ENCODE measurements at places on chromosomes 6 and 20. TPM values are rescaled to one million over a fixed set of nuclear protein-coding genes. Genes with fewer than 3 reads are reported as not detected.

DNA sequence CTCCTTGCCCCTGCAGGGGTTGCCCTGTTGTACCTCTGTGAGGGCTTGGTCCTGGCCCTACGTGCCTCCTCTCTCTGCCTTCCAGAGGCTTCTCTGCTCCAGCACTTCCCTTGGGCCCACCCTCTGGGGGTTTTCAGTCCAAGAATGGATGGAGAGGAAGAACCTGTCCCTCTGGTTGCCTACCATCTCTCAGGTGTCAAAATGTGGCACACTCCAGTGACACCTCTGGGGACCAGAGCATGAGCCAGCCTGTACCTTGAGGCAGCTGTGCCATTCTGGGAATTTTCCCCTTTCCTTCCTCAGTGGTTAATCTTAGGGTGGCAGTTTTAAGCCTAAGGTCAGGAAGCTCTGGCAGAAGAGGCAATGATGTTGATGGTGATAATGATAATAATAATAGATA lies 115.2 kb upstream of the ARMC2 start:
- no peak for DNase-seq

GRCh38 chr6:123962508-123962907 lies 158.8 kb downstream of the NKAIN2 start:
- no peak for DNase-seq

DNA sequence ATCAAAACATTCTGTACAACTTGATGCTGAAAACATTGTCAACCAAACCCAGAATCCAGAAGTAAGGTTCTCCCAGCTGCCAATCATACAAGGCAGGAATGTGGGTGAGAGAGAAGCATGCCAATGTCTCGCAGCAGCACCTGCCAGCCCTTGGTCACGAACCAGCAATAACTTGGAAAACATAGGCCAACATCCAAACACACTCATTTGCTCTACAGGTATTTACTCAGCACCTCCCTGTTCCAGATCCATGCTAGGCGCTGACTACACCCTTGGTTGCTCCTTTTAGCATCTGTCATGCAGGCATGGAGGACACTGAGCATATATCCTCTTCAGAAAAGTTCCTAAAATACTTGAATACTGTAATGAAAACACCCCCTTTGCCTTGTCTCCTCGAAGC lies 63.6 kb downstream of the FAXC start:
- no peak for DNase-seq

DNA sequence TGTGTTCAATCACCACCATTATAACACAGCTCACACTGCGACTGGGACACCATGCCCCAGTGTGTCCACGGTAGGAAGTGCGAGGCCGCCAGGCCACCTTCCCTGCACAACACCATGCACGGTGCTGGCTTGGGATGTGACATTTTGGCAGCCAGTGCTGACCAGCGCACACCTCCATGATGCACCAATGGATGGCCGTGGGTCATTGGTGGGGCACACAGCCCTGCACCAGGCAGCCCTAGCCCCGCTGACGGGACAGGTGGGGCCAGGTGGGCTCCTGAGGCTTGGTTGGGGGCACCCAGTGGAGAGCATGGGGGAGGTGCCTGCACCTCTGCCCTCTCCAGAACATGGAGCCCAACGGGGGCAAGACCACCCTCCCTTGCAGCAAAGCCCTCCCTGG lies 18.2 kb upstream of the FRMD1 start:
- no peak for DNase-seq

- no peak for DNase-seq
Observed at GRCh38 chr6:69868961-69869360, 2.6 kb downstream of the COL19A1 start.

GRCh38 chr6:40912158-40912946 lies 126.7 kb downstream of the UNC5CL start:
- no peak for DNase-seq

SYCP2L gene
- 0.39 TPM for total RNA-seq

DNA sequence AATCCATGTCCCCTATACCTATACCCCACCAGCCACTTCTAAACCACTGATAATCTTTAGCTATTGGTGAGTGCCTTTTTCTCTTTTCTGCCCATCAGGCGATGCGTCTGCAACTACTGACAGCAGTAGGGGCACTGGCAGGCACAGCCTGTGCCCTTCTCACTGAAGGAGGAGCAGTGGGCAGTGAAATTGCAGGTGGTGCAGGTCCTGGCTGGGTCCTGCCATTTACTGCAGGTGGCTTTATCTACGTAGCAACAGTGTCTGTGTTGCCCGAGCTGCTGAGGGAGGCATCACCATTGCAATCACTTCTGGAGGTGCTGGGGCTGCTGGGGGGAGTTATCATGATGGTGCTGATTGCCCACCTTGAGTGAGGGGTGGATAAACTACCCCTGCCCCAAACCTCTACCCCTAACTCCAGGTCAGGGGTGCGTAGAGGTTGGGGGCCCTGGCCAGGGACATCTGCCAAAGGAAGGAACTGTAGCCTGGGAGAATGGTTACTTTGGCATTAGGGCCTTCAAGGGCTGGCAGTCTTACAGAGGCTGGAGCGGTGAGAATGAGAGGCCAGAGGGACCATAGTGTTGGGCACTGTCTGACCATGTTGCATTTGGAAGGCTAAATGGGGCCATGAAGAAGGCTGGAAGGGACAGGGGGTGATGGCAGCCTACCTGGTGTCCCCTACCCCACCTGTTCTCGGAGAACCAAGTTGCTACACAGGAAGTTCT lies 851 bp upstream of the HSD17B8 start:
- DNase-seq, result no peak

DNA sequence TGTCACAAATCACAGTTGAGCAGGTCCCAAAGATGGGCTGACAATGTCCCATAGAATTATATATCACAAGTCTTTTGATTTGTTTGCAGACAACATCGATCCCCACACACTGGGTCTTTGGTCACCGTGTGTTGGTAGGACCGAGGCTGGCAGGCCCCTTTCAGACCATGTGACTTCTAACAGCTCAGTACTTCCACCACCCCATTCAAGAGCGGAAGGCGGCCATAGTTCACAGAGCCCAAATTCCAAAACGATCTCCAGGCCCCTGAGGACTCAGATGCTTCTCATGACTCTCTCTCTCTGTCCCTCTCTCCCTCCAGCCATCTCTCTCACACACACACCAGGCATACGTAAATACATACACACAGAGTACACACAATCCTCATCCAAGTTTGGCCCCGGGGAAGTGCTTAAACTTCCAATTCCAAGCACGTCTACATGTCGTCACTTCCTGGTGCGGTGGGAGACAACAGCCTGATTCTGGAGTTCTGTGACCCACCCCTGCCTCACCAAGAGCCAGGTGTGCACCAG lies 155.9 kb upstream of the INSM1 start:
- no peak for DNase-seq

TSBP1 gene
- not detected for total RNA-seq

ACSS1 gene
- 5.5 TPM for total RNA-seq

GRCh38 chr20:1472556-1473245 lies 6.1 kb upstream of the NSFL1C start:
- DNase-seq, result no peak

GRCh38 chr20:46328200-46328882 lies 20.0 kb upstream of the CDH22 start:
- no peak for DNase-seq

CGA gene
- not detected for total RNA-seq

DNA sequence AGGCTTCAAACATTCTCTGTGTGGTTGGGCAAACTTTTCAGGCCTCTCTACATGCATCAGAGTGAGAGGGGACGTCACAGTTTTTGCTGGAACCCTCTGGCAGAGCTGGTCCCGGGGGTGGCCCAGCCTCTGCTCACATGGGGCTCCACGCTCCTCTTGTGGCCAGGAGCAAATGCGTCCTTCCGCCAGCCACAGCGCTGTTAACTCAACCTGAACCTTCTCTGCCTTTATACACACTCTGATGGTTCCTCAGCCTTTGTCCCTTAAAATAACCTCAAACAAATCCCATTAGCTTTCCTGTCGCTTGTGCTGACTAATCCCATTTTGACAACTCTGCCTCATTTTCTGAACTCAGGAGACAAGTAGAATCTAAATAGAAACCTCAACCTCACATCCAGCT lies 39.4 kb upstream of the TGM6 start:
- DNase-seq, result no peak

- no peak for DNase-seq
Observed at GRCh38 chr6:119273272-119274196, 76.0 kb downstream of the MAN1A1 start.

- DNase-seq, result no peak
Observed at GRCh38 chr6:71248306-71248765, 40.3 kb upstream of the OGFRL1 start.

DNA sequence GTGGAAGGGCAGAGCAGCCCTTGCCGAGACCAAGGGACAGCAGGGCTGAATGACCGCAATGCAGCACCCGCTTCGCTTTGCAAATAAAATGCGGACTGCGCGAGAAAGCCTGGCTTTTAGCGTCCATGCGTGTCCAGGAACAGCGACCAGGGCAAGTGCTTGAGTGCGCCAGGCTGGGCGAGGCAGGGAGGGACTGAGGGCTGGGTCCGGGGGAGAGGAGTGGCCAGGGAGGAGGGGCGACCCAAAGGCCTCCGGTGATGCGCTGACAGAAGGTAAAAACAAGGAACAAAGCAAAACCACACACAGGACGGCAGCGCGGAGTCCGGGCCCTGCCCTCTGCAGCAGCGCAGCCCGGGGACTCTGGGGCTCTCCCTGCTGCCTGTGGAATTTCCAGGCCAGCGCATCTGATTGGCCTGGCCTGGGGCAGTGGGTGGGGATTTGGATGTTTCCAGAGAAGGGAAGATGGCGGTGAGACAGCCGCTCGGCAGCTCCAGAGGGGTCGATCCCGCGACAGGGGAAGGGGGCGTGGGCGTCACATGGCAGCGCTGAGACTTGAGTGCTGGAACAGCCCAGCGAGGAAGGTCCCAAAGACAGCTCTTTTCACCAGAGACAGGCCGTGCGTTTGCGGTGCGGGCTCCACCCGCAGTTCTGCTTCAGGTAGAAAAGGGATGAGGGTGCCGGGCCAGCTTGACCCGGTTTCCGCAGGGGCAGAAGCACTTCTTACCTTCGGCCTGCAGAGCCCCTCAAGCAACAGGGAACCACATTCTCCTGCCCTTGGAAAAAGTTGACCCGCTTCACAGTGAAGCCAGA lies 51.8 kb downstream of the SSR1 start:
- DNase-seq, result peak; percentile 82

PBOV1 gene
- total RNA-seq, result not detected

CD109 gene
- 15.4 TPM for total RNA-seq

DNA sequence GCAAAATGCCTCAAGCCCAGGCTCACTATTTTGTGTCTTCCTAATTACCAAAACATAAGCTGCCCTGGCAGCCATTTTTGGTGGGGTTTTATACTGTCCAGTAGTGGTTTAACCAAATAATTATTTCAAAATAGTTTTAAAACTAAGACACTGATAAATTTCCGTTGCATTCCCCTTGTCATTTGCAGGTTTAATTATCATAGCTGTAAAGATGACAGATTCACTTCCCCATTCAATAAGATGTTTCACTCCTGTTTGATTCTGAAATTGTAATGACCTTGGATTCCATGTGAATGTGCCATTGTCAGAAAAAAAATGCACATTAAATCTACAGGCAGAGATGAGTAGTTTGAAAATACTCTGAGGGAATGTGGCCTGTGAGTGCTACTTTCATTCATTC lies 172.0 kb downstream of the COL9A1 start:
- DNase-seq, result no peak

TMC2 gene
- not detected for total RNA-seq

DNA sequence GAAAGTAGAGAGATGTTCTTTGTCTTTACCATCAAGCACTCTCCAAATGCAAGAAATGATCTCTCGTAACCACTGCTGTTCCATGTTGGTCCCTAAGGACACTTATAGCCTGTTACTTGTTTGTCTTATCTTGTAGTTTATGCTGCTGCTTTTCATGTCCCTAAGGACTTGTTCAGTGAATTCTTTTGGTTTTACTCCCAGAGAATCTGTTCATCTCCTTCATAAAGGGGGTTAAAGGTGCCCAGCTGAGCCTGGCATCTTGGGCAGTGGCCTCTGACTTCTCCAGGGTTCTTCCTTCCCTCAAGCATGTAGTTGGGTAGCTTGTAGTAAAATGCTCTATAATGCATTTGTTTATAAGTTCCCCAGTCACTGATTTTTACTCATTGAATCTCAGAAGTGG lies 864 bp upstream of the PKIG start:
- DNase-seq, result no peak

PAX1 gene
- total RNA-seq, result not detected

GRCh38 chr6:1622220-1622850 lies 12.6 kb downstream of the FOXC1 start:
- DNase-seq, result no peak

SAPCD1 gene
- total RNA-seq, result 21.3 TPM

DNA sequence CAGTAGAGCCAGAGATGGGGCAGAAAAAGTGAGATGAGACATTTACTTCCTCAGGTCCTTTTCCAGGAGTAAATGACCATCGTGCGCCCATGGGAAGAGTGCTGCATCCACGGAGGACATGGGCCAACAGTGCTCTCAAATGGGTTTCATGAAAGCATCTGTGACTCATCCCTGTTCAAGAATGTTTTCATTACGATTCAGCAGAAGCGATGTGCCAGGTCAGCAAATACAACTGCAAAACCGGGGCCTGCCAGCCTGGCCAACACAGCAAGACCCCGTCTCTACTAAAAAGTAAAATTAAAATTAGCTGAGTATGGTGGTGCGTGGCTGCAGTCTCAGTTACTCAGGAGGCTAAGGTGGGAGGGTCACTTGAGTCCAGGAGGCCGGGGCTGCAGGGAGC lies 125.1 kb downstream of the LY86 start:
- DNase-seq, result no peak

DNA sequence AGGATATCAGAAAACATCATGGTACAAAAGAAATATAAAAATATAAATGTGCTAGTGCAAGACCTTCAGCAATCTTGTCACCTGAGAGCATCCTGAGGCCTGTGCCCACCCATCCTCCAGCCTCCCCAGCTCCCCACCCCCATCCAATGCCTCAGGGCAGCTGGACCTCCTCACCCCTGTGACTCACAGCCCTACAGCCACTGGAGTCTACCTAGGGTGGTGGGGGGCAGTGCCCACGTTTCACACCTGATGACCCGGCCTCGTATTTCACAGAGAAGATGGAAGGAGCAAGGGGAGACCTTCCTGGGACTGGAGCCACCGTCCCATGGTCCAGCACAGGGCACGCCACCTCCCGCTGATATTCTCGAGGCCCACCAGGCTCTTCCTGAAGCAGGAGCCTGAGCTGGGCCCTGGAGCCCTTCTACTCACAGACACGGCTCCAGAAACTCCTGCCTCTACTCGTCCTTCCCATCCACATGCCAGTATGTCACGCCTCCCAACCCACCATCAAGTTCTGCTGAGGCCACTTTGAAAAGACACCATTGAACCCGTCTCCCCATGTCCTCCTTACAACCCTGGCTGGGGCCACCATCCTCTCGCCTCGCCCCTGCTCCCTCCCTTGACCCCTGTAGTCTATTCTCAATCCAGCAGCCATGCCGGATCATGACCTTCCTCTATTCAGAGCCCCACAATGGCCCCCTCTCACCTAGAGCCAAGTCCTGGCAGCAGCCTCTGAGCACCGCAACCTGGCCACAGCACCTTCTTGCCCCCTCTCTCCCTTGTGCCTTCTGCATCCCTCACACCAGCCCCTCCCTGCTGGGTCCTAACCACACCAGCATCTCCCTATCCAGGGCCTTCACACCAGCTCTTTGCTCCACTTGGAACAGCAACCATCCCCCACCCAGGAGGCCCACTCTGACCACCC lies 13.3 kb downstream of the APMAP start:
- no peak for DNase-seq

- DNase-seq, result no peak
Observed at GRCh38 chr20:6855796-6856195, 88.3 kb downstream of the BMP2 start.
